ENCODE measurements at places on chromosomes 1 and 21.

DNA sequence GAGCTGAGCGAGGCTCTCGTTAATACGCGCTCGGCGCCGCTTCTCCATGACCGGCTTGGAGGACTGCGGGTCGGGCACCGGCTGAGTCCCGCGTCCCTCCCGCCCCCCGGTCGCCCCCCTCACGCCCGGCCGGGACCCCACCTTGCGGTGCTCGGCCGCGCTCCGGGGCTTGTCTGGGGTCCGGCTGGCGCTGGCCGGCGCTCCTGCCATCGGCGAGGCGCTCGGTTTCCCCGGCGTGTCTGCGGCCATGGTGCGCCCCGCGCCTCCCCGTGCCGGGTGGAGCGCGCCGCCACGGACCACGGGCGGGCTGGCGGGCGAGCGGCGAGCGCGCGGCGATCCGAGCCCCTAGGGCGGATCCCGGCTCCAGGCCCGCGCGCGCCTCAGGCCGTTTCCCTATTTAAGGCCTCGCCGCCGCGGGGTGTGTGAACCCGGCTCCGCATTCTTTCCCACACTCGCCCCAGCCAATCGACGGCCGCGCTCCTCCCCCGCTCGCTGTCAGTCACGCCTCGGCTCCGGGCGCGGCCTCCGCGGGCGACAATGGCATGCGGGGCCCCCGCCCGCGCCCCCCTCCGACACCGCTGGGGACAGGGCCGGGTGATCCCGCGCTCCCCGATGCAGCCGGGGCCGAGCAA lies at the start of gene HES4:
TSS of gene HES4 (minus strand) at position 373 of the 632 bp plus-strand sequence. CDS start at position 249, 124 bp downstream.
- DNase-seq, result peak; percentile 77

DNA sequence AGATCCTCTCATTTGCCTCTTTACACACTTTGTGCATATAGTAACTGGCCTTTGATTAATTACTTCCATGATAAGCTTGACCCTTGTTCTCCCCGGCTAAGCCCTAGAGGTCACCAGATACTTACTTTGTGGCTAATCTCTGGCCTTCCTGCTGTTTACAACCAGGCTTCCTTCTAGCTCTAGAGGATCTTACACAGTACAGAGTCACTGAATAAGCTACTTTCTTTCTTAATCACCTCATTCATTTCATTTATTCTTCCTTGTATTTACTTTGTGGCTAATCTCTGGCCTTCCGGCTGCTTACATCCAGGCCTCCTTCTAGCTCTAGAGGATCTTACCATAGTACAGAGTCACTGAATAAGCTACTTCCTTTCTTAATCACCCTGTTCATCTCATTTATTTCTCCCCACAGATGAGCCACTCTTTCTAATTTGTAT lies 144.3 kb upstream of the C1orf21 start:
- no peak for DNase-seq

- no peak for DNase-seq
Observed at GRCh38 chr1:157407917-157408525, 144.3 kb downstream of the FCRL5 start.

DNA sequence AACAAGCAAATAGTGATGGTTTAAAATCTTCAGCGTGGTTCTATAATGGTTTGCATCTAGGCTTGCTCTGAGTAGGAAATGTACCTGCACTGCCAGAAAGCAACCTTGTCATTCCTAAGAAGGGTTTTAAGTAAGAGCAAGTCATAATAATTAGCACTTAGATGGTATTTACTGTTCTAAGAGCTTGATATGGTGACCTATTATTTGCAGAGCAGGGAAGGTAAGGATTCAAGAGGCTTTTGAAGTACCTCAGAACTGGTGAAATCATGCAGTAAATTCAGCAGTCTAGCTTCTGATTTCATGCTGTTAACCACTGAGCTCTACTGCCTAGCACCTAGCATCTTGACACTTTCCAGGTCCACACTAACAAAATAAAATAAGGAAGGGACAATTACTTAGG lies 23.7 kb downstream of the ATP1A1 start:
- DNase-seq, result no peak

DNA sequence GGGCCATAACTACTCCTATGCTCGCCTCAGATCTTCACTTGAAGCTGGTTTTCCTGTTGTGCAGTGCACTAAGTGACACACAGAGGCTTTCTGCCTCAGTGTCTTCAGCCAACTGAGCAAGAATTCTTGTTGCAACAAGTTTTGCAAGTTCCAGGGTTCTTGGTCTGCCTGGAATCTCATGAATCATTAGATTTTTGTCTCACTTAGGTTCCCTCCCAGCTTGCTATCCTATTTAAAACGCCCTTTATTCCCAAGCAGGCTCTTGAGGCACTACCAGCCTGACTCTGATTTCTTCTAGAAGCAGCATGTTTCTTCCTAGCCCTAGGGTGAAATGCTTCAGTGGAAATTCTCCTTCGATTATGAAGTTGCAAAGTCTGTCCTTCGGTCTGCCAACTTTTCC lies 158.8 kb downstream of the C1orf21 start:
- no peak for DNase-seq

DNA sequence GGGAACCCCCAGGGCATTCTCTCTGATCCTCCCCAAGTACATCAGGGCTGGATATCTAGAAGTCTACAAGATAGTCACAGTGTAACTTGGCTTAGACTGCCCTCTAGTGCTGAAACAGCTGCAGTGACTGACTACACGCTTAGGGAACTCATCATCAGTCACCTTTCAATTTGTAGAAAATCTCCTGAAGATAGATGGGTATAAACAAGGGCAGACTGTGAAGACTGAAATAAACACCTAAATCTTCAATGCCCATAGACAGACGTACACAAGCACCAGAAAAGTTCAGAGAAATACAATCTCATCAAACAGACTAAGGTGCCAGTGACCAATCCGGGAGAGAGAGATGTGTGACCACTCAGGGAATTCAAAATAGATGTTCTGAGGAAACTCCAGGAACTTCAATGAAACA lies 46.6 kb downstream of the PACC1 start:
- DNase-seq, result peak; percentile 48

Data from activated T-cell treated with anti-CD3 and anti-CD28 coated beads, Interleukin-2, amount 50 U/mL, for 24 hours (primary cell).